ENCODE measurements at places on chromosomes 13 and 19.

DNA sequence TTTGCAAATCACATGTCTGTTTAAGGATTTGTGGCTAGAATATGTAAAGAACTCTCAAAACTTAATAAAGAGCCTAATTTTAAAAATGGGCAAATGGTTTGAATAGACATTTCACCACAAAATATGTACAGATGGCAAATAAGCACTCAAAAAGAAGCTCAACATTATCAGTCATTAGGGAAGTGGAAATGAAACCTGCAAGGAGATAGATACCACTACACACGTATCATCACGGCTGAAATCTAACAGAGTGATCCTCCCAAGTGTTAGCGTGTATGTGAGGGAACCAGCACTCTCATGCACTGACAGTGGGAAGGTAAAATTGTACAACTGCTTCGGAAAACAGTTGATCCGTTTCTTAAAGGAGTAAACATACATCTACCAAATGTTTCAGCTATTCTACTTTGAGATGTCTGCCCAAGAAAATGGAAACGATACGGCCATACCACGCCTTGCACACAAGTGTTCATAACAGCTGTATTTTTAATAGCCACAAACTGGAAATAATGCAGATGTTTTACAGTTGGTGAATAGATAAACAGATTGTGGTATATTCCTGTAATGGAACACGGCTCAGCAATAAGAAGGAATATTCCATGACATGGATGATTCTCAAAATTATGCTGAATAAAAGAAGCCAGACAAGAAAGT lies 14.5 kb downstream of the ARHGEF7 start:
- DNase-seq = no peak

GRCh38 chr19:4049432-4049831 lies 17.3 kb downstream of the ZBTB7A start:
- no peak for DNase-seq

DNA sequence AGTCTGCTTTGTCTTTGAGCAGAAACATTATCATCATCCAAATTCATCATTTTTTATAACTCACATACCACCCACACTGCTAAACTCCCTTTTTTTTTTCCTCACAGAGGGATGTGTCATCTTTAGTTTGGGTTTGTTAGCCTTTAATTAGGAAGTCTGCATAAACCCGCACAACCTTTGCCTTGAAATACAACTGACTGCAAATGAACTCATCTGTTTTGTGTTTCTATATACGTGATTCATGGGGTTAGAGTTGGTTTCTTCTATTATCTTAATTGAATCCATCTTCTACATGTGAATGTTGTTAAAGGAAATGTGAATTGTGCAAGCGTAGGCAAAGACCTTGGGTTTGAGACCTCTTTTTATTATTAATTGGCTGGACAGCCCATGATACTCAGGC lies 102.7 kb downstream of the SLAIN1 start:
- DNase-seq = no peak

DNA sequence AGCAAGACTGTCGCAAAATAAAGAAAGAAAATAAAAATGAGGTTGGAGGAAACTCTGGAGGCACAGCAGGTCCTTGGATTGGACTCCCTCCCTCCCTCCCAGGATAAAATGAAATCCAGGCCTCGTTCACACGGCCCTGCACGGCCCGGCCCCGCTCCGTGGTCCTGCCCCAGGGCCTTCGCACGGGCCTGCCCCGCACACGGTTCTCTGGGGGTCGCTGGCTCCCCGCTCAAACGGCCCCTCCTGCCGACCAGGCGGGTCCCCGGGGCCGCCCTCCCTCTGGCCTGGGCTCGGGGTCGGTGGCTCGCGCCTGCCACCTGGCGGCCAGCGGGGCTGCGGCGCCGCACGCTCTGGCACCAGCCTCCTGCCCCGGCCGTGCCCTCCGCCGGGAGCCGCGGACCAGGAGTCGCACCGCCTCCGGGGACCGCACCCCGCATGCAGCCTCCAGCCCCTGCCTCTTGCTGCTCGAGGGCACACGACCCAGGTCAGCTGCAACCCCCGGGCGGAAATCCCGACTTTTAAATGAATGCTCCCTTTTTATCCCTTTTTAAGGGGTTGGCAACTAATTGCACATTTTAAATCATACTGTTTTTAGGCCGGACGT lies 1.5 kb upstream of the WDR18 start:
- peak; percentile 50 for DNase-seq

- DNase-seq = no peak
Measured at GRCh38 chr13:99258210-99258860, at the start of gene GPR18. TSS of gene GPR18 (minus strand) at chr13:99258379. CDS start at chr13:99255872, 2,507 bp downstream.

GRCh38 chr13:111315347-111315995 lies 5.0 kb upstream of the TEX29 start:
- no peak for DNase-seq

DNA sequence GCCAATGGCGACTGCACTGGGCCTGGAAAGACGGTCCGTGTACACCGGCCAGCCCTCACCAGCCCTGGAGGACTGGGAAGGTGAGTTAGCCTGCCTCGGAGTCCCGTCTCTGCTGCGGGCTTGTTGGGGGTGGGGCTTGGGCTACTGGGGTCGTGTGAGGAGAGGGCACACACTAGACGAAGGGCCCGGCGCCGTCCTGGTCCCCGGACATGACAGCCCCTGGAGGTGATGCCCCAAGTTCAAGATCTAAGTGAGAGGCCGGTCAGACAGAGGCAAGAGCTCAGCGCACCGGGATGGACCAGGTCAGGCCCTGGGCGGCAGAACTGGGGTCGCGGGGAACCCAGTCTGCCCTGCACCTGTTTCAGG lies 1.6 kb downstream of the CILP2 start:
- no peak for DNase-seq

GRCh38 chr19:2546128-2547032 lies 70.5 kb downstream of the GADD45B start:
- no peak for DNase-seq

DNA sequence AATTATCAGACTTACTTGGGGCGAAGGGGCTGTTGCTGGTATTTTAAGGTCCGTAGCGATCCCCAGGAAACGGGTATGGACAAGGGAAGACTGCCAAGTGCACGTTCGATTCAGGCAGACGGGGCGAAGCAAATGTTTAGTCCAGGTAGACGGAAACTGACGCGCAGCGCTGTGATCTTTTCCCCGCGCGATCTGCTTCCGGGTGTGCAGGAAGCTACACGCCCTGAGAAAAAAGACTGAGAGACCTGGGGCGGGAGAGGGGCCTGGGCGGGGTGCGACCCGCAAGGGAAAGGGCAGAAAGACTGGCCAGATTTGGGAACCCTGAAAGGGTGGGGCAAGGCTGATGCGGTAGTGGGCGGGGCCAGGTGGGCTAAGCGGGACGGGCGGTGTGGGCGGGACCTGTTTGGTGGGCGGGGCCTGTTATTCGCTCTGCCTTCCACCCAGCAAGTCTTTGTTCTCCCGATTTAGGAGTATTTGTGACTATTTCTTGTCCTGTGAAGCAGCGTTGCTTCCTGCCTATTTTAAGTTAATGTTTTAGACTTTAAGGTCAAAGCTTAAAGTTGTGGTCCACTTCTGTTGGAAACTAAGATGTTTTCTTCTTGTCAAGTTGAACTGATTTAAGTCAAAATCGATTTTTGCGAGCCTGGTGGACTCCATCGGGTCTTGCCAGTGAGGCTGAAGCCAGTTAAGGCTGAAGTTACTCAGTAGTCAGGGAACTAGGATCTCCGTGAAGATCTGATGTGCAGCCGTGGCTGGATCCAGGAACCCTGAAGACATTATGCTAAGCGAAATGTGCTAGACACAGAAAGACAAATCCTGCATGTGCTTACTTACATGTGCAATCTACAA lies at the start of gene ZNF836:
Gene ZNF836, minus strand, starts transcription at position 301 of the 849 bp plus-strand sequence. CDS start 3,549 bp downstream, outside the sequence.
- peak; percentile 66 for DNase-seq

- peak; percentile 53 for DNase-seq
Measured at GRCh38 chr19:58181902-58182576, 822 bp upstream of the ZNF274 start.

DNA sequence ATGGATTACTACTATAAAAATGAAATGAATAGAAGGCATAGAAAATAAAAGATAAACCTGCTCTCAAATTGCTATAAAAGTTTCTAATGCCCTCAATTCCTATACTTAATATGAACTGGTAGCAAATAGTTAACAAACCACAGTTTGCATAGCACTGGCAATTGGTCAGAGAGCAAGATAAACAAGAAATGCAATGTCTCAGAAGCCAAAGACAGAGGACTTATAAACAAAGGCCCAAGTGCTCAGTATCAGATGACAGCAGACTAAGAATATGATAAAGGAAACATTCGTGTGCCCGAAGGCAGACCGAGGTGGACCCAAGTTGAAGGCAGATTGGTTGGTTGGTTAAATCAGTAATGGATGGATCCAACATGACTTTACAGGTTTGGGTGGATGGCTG lies 50.6 kb downstream of the IPO5 start:
- no peak for DNase-seq

DNA sequence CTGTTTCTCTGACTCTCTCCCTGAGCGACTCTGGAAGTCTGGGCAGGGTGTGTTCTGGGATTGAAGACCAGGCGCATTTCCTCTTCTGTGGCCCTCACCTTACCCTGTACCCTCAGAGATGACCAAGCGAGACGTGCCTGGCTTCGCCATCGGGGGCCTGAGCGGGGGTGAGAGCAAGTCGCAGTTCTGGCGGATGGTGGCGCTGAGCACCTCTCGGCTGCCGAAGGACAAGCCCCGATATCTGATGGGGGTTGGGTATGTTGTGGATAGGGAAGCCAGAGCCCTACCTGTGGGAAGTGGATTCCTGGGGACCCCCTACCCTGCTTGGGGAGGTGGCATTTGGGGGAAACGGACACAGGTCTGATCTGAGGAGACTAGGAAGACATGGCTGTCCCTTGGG lies 5.8 kb upstream of the DNM2 start:
- no peak for DNase-seq

GRCh38 chr13:42360046-42360574 lies 88.2 kb downstream of the AKAP11 start:
- DNase-seq = no peak

DNA sequence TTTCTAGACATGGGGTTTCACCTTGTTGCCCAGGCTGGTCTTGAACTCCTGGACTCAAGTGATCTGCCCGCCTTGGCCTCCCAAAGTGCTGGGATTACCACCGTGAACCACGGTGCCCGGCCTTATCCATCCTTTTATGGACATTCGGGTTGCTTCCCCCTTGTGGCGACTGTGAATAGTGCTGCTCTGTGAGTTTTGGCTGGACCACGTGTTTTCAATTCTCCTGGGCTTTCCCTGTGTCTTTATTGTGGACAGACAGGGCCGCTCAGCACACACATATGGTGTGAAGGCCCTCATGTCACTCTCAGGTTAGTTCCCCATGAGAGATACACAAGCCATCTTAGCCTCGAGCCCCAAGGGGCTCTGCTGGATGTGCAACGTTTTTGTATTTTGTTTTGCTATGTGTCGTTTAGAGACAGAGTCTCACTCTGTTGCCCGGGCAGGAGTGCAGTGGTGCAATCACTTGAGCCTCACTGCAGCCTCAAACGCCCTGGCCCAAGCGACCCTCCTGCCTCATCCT lies 40.5 kb downstream of the MAU2 start:
- DNase-seq = peak; percentile 67

- DNase-seq = no peak
Measured at GRCh38 chr13:98845742-98846141, 93.3 kb upstream of the SLC15A1 start.

DNA sequence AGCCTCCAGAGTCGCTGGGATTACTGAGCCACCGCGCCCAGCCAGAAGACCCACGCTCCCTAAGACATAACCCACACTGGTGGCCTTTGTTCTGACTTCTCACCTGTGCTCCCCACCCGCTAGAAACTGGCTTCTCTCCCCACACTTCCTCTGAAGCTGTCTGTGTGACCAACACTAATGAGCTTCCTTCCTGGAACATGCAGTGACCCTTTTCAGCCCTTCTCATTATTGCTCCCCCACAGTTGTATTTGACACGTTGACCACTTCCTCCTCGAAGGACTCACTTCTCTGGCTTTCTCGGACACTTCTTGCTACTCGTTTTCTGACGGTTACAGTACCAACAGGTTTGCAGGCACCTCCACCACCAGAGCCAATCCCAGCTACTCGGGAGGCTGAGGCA lies 10.9 kb downstream of the NCR1 start:
- no peak for DNase-seq

GRCh38 chr13:100825557-100825956 lies 151.0 kb upstream of the TMTC4 start:
- DNase-seq = no peak

- no peak for DNase-seq
Measured at GRCh38 chr19:41566001-41566400, 10.0 kb upstream of the CEACAM21 start.

DNA sequence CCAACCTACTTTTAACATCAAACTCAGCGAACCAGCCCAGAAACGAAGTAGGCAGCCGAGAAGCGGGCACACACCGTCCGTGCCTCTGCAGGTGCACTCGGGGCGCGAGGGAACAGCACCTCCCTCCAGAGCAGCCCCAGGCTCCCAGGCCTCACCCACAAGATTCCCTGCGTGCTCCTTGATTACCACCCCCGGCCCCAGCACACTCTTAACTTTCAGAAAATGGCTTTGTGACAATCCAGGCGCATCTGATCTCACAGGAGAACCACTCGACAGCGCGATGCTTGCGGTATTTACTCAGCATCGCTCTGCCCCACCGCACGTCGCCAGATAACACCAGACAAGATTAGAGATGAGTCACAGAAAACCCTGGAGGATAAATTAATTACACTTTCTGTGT lies 134.9 kb upstream of the SPACA7 start:
- DNase-seq = no peak

DNA sequence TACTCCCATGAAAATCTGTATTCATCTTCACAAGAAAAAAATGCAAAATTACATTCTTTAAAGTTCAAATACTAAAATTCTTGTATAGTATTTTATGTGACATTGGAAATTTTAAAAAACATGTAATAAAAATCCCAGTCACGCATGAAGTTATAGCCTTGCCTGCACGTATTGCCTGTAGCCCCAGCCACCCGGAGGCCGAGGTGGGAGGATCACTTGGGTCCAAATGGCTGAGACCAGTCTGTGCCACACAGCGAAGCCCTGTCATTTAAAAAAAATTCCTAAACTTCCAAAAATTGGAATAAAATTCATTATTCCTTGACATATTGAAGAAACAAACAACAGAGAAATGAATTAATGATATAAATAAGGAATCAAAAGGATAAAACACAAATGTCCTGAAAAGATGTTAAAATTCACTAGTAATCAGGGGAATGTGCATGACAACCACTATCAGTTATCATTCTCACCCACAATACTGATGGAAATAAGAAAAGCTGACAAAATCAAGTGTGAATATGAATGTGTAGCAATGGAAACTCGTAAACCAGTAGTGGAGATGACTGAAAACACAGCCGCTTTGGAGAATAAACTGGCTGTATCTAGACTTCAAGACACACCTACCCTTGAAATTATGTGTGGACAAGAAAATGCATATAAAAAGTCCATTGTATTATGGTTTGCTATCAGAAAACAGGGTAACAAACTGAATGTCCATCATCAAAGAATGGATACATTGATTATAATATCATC lies 7.5 kb downstream of the CARD8 start:
- DNase-seq = no peak

DNA sequence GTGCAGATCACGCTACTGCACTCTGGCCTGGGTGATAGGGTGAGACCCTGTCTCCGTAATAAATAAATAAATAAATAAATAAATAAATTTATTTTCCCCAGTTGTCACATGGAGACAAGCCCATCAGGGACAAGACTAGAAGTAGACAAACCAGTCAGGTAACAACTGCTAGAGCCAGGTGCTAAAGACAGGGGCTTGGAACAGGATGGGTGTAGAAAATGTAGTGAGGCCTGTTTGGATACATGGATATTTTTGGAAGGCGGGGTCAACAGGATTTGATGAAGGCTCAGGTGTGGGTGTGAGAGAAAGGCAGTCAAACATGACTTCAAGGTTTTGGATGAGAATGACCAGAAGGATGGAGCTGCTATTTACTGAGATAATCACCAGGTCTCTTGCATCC lies 27.7 kb upstream of the TPM4 start:
- no peak for DNase-seq

All from NCI-H1930 (cell line).